ENCODE measurements at places on chromosomes 4 and X. TPM values are rescaled to one million over a fixed set of nuclear protein-coding genes. Genes with fewer than 3 reads are reported as not detected.

The FGFR3 gene
- total RNA-seq, result 1.8 TPM

The RBMX gene
- 143 TPM for total RNA-seq

The ZNF711 gene
- total RNA-seq, result 0.36 TPM

The SPANXB1 gene
- not detected for total RNA-seq

The CENPVL3 gene
- total RNA-seq, result not detected

The PASD1 gene
- not detected for total RNA-seq

The USP26 gene
- total RNA-seq, result not detected

The TBCK gene
- 36.8 TPM for total RNA-seq

The ASMT gene
- not detected for total RNA-seq

The RWDD4 gene
- 12.6 TPM for total RNA-seq

The DGKK gene
- not detected for total RNA-seq

The TLR1 gene
- total RNA-seq, result 1.6 TPM

The MAGEC1 gene
- not detected for total RNA-seq

The FABP2 gene
- not detected for total RNA-seq

The SRPK3 gene
- not detected for total RNA-seq

The SRPX2 gene
- 115 TPM for total RNA-seq
